ENCODE measurements at places on chromosomes 1 and 21. TPM values are rescaled to one million over a fixed set of nuclear protein-coding genes. Genes with fewer than 3 reads are reported as not detected.

DNA sequence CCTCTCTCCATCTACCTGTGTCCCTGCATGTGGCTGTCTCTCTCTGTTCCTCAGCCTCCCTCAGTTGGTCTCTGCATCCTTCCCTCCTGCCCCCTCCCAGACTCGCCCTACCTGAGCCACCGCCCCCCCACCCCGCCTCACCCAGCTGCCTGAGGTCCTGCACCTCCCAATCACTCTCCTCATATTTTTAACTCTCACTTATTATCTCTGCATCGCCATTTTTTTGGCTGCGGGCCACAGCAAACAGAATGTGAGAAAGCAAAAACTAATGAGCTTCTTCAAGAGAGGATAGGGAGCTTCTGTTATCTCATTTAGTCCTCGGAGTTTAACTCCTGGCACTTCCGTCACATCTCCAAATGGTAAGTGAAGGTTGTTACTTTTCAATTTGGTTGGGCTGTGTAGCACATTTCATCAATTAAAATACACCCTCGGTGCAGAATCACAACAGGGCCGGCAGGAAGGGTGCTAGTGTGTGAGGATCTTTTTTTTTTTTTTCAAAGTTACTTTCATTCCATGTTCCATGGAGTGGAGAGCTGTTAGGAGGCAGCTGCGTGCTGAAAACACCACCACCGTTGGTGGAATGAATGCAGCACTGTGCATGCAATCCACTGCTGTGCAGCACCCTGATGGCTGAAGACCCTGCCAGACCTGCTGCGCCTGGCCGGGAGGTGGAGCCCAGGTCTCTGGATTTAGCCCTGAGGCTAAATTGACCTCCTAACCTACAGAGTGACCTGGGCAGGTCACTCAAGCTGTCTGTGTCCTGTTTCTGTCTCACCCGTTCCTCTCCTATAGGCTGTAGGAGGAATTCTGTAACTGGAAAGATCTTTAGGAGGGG is 157.2 kb upstream of the NFIA start:
- no peak for DNase-seq

The BMP8A gene
- 0.44 TPM for total RNA-seq

The CHI3L2 gene
- not detected for total RNA-seq

GRCh38 chr1:21543598-21543997 is 34.4 kb downstream of the ALPL start:
- no peak for DNase-seq

The ELAVL4 gene
- total RNA-seq, result not detected

DNA sequence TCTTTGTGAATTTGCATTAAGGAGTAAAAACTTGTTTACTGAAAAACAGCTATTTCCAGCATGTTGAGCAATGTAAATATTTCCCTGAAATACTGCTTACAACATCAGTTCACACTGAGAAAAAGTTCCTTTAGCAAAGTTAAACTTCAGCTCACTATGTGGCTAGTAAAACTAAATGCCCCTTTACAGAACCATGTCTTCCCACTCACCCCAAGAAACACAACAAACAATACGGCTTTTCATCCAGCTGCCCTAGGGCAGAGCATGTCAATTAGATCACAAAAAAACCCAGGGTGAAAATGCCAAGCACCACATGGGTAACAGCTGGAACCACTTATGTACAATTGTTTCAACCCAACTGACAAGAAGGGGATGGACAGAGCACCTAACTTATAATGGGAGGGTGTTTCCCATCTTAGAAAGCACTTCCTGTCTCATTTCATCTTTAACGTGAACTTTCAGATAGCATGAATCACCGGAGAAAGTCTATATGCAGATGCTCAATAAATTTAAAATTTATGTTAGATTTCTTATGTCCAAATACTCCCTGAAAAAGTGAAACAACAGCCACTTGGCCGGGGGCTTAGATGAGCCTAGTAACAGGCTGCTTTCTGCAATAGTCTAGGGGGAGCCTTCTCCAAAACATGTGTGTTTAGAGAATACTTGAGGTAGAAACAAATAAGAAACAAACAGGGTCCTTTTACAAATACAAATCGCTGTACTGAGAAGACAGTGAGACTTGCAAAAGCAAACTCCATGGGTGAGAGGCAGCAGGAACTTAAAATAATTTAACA is 6.6 kb downstream of the NID1 start:
- DNase-seq, result peak; percentile 10

GRCh38 chr1:54456921-54457529 is 50.8 kb upstream of the SSBP3 start:
- no peak for DNase-seq

- no peak for DNase-seq
Measured at GRCh38 chr1:229199261-229200243, 71.4 kb upstream of the RAB4A start.

The TMEM82 gene
- total RNA-seq, result not detected

The SPATA6 gene
- total RNA-seq, result 4.9 TPM

GRCh38 chr1:45044916-45045315 is 32.9 kb downstream of the UROD start:
- DNase-seq, result no peak

GRCh38 chr1:110880708-110881374 is 7.9 kb downstream of the CD53 start:
- DNase-seq, result no peak

DNA sequence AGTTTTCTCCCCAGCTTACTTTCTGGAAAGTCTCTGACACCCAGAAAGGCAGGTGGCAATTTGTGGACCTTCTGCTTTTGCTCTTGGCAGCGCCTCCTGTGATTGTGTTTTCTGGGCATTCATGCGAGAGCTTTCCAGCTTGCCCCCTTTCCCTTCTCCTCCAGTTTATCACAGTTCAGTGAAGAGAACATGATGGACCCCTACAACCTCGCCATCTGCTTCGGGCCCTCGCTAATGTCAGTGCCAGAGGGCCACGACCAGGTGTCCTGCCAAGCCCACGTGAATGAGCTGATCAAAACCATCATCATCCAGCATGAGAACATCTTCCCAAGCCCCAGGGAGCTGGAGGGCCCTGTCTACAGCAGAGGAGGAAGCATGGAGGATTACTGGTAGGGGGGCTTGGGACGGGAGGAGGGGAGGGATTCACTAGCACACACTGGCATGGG is 24.3 kb upstream of the IKBKE start:
- DNase-seq, result no peak

The OR2T11 gene
- not detected for total RNA-seq

GRCh38 chr1:12666141-12666735 is 22.4 kb downstream of the AADACL4 start:
- no peak for DNase-seq

DNA sequence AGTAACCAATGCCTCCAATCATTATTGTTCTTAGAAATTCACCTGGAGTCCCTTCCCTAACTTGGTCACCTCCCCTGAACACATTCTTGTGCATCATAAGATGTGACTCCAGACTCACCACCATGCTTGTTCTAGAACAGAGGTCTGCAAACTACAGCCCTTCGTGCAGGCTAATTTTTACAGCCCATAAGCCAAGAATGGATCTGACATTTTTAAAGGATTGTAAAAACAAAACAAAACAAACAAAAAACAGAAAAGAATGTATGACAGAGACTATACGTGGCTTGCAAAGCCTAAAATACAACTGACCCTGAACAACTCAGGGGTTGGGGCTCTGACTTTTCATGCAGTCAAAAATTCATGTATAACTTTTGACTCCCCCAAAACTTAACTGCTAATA is 6.2 kb upstream of the HIVEP3 start:
- DNase-seq, result no peak

GRCh38 chr1:2979191-2980072 is 41.8 kb upstream of the ACTRT2 start:
- DNase-seq, result no peak

GRCh38 chr1:74729741-74730478 is 2.9 kb downstream of the CRYZ start:
- DNase-seq, result no peak

The FAM72D gene
- total RNA-seq, result 3.3 TPM

Measured in endothelial cell of umbilical vein (primary cell).